ENCODE measurements at places on chromosomes 2 and 18.

- DNase-seq = no peak
Measured at GRCh38 chr2:216830346-216830745, 29.5 kb downstream of the TNP1 start.

DNA sequence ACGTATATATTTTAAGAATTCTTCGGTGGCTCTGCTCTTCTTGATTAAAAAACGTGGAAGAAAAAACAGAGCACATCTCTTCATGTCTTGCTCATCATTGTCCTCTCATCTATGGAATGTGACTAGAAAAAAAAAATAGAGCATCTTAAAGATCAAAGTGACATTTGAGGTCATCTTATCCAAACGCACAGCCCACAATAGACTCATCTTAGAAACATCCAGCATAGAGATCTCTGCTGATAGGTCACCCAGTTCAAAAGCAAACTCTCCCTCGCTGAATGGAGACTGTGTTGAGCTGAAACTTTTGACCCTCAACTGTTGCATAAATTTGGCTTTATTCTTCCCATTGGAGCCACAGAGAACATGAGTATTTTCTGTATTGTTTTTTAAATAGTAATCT lies 65.2 kb downstream of the CMPK2 start:
- DNase-seq = no peak

DNA sequence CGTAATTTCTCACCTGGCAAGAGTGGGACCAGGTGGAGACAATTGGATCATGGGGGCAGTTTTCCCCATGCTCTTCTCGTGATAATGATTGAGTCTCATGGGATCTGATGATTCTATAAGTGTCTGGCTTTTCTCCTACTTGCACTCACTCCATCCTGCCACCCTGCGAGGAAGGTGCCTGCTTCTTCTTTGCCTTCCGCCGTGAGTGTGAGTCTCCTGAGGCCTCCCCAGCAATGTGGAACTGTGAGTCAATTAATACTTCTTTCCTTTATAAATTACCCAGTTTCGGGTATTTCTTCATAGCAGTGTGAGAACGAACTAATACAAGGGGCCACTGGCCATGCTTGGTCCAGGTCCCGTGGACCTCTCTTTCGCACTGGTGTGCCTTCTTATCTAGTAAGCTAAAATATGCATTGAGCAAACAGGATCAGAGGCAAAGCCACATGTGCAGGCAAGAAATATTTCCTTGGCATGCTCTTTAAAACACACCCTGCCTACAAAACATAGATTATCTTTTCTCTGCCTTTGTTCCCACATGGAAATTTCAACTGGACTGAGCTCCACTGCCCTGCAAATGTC lies 821.1 kb downstream of the TRIB2 start:
- DNase-seq = no peak

DNA sequence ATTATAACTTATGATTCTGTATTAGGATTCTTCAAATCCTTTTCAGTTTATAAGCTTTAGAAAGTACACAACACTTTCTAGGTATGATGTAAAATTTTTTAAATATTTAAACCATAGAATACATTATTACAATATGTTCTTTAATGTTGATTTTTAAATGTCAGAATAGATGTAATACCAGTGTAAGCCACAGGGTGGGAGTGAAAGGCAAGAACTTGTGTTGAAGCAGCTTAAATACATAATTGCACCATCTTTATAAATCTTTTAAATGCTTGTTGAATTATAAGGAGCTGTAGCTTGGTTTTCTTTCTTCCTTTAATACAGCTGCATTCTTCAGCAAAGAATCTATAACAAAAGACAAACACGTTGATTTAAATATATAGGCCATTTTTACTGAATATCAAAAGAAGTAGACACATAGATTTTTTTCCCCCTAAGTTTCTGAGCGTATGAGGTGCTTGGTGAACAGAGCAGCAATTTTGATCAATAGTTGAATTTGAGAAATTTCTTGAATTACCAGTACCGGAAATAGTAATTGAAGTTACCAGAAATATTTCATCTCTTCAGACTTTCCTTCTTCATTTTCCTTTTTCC lies 63.0 kb downstream of the TANK start:
- peak; percentile 66 for DNase-seq

DNA sequence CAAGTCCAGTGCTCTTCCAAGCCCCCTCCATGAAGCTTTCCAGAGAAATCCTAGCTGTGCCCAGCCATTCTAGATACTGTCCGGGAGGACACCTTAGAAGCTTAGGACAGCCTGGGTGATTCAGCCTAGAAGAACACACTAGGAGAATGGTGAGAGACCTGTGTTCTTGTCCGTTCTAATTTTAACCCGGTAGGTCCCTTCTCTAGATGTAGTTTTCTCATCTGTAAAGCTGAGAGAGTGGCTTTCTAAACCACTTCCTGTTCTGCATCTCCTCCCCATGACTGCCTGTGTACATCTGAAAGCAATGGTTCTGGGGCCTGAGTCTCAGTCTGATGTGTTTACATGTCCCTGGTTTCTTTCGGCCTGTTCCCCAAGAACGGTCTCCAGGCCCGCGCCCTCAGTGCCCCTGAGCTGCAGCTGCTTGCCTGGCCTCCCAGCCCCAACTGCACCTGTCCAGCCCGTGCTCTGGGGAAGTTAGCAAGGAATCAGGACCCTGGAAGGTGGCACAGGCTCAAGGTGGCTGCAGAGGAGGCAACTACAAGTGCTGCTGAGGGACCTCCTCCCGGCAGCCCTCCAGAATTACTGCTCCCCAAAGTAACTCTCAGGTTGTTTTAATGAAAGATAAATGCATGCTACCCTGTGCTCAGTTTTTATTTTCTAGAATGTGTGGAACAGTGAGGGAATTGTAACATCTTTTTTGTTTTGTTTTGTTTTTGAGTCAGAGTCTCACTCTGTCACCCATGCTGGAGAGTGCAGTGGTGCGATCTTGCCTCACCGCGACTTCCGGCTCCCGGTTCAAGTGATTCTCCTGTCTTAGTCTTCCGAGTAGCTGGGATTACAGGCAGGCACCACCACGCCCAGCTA lies 105.9 kb downstream of the LBH start:
- peak; percentile 67 for DNase-seq

DNA sequence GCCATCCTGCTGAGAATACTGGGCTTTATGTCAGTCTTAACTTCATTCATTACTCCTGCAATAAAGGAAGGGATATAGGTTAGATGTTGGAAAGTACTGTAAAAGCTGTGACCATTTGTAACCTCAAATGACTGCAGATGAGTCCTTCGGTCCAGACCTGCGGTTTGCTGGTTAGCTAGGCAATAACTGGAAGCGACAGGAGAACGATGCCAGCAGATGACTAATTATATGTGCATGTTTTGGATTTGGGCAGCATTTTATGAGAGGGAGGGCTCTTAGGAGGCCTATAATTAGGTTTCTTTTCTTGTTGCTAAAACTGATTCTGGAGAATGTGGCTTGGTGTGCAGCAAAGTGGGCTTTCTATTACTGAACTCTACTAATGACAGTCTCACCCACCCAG lies 205.6 kb downstream of the TMEM182 start:
- DNase-seq = no peak

GRCh38 chr2:8277921-8278571 lies 403.8 kb upstream of the ID2 start:
- no peak for DNase-seq

GRCh38 chr18:57113799-57114420 lies 33.0 kb upstream of the BOD1L2 start:
- DNase-seq = no peak

DNA sequence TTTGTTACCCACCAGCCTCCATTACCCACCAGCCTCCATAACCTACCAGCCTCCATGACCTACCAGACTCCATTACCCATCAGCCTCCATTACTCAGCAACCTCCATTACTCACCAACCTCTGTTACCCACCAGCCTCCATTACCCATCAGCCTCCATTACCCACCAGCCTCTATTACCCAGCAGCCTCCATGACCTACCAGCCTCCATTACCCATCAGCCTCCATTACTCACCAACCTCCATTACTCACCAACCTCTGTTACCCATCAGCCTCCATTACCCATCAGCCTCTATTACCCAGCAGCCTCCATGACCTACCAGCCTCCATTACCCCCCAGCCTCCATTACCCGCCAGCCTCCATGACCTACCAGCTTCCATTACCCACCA lies 133.3 kb upstream of the HS6ST1 start:
- DNase-seq = no peak

DNA sequence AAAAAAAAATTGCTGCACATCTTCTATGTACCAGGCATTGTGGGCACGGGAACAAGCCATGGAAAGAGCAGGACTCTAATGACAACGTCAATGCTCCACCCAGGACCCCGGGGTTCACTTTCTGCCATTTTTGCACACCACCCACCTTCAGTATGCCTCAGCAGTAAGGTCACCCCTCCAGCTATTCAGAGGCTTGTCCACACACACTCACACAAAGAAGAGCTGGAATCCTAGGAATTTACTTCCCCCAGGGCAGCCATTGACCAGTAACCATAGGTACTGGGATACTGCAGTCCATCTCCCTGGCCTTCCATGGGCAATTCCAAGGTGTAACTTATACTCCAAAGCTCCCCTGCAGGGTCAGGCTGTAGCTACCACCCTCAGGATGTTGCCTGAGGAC lies 170.8 kb downstream of the SUCLG1 start:
- DNase-seq = no peak

DNA sequence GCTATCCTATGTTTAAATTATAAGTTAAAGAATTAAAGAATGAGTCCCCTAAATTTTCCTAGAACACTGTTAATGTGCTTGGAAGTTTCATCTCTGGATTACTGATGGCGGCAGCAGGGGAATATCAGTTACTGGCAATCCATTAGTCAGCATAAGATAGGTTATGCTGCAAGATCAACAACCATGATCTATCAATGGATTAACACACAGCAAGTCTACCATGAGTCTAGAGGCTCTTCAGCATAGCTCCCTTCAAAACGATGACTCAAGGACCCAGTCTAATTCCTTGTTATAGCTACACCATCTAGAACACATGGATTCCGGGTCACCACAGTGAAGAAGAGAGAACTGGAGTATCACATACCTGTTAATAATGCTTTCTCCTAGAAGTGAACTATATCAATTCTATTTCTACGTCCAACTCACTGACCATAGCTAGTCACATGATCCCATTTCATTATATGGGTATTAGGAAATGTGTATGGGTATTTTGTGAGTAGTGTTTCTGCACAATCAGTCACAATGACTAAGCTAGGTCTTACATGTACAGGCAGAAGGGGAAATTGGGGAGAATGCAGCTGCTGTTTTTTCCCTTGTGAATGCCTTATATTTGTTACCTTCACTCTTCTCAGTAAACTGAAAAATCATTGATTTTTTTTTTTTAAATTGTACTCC lies 108.3 kb upstream of the MAPRE2 start:
- DNase-seq = no peak

GRCh38 chr2:172552547-172553291 lies 3.2 kb upstream of the PDK1 start:
- DNase-seq = no peak

- DNase-seq = no peak
Measured at GRCh38 chr2:212109792-212110680, 428.6 kb downstream of the ERBB4 start.

- no peak for DNase-seq
Measured at GRCh38 chr2:162677476-162677875, 161.1 kb downstream of the KCNH7 start.

DNA sequence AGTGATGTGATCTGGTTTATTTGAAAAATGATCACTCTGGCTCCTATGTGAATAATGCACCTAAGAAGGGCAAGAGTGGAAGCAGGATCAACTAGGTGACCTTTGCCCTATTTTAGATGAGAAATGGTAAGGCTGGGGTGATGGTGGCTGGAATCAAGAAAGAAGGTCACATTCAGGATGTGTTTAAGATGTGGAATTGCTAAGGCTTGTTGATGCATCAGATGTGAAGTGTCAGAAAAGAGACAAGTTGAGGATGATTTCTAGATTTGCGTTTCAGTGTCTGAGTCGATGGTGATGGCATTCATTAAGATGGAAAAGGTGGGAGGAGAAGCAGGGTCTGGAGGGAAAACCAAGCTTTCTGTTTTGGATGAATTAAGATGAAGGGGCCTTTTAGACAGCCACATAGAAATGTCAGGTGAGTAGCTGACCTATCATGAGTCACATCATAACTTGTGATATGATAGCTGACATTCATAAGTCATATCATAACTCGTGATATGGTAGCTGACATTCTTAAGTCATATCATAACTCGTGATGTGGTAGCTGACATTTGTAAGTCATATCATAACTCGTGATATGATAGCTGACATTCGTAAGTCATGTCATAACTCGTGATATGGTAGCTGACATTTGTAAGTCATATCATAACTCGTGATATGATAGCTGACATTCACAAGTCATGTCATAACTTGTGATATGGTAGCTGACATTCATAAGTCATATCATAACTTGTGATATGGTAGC lies 101.2 kb upstream of the SEC11C start:
- no peak for DNase-seq

- DNase-seq = no peak
Measured at GRCh38 chr2:211070547-211070946, 514.1 kb downstream of the CPS1 start.

- DNase-seq = no peak
Measured at GRCh38 chr2:74183878-74184277, 5.2 kb upstream of the MOB1A start.

DNA sequence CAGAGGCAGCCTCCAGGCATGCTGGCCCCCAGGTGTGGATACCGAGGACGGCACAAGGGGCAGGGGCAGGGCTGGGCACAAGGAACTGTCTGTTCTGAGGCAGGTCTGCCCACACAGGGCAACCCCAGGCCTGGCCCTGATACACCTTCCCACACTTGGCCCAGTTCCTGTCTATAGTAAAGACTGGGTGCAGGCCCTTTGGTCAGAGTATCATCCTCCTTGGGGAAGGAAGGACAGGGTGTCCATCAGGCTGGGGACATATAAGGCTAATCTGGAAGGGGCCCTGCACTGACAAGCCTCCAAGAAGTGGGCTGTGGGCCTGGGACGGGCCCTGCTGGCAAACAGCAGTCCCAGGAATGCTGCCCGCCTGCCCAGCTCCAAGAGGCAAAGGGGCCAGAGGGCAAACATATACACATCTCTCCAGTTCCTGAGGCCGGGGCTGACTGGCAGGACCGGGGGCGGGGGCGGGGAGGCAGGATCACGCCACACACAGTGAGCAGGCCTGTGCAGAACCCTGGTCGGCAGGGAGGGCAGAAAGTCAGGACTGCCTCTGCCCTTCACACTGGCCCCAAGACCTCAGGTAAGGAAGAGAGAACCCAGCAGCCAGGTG lies 18.9 kb downstream of the SDC1 start:
- no peak for DNase-seq

- DNase-seq = no peak
Measured at GRCh38 chr18:22697561-22697960, 235.6 kb upstream of the RBBP8 start.

GRCh38 chr2:134127496-134127895 lies 126.4 kb upstream of the MGAT5 start:
- DNase-seq = peak; percentile 57

- DNase-seq = peak; percentile 67
Measured at GRCh38 chr2:73175663-73176204, 26.6 kb upstream of the NOTO start.

GRCh38 chr18:7898181-7898580 lies 331.1 kb downstream of the PTPRM start:
- no peak for DNase-seq

- no peak for DNase-seq
Measured at GRCh38 chr2:151919786-151920185, 91.6 kb upstream of the ARL5A start.

GRCh38 chr2:202196727-202197126 lies 41.7 kb downstream of the SUMO1 start:
- no peak for DNase-seq

Measured in CD4-positive, alpha-beta T cell treated with Interleukin-10 for 1 hour (primary cell).